ENCODE measurements at places on chromosomes 12 and 14.
A peak's percentile ranks its signal among the peaks of the same experiment; 100 is the strongest.

GRCh38 chr12:104643819-104644669 is 187.3 kb downstream of the CHST11 start:
- DNase-seq = no peak

- peak; percentile 24 for DNase-seq
These were observed 18.0 kb downstream of the MFAP5 start for GRCh38 chr12:8644345-8645248.

- DNase-seq = no peak
These were observed 17.3 kb upstream of the KRT86 start for GRCh38 chr12:52257074-52257551.

DNA sequence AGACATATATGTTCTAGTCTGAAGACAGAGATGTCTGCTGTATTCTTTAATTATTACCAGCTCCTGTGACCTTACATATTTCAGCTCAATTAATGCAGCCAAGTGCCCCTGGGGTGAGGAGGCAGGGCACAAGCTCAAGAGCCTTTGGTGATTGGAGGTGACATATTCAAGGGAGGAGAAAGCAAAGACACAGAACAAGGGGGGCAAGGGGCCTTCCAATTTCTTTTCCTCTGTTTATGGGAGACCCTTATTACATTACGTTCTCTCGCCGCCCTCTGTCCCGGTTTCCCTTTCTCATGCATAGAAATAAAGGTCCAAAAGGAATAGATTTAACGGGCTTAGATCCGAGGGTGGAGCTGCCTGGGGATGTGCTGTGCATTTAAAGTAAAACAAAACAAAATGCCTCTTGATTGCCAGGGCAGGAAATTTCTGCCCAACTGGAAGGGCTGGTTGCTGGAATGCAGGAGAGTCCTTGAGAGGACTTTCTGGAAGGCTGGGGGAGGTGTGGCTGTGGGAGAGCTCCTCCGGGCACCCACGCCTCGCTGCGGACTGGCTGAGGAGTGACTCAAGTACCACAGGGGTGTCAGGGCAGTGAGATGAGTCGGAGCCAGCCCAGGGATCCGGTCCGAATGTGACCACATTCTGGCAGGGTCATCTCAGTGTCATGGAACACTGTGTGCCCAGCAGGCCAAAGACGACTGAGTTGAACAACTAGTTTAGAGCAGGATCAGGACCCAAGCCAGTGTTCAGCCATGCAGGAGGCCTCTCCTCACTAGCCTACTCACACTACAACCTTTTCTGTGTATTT is 32.1 kb upstream of the GSG1 start:
- no peak for DNase-seq

GRCh38 chr14:36467332-36467731 is 52.7 kb downstream of the NKX2-1 start:
- no peak for DNase-seq

DNA sequence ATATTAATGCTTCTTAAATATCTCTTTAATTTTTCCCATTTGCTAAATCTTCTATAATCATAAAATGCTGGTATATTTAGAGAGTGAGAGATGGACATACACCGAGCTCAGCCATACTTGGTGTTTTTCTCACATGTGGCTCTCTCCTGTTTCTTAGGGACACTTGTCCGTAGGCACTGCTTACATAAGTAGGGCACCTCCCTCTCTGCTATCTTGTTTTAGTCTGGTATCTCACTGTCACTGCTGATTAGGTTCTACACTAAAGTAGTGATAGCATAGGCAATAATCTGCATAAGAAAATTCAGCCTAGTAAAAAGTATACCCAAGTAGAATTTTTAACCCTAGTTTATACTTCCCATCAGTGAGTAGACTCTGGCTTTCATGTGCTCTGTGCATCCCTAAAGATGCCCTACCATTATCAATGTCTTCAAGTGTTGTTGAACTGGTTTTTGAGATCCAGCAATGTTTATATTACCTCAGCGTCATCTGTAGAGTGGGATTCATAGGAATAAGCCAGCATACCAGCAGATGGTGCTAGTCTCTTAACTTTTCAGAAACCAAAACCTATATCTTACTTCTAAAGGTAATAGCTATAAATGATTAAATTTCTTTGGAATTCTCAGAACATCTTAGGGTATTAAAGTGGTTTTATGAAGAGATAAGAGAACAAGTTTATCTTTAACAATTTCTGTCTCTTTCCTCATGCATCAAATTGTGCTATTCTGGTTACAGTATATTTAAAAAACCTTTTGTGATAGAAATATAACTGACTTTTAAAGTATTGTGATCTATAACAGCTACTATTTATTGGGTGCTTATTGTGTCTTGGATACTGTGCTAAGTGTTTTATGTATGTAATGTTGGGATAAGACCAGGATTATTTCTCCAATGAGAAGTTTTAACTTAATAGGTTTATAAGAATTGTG is 32.9 kb downstream of the ARID2 start:
- DNase-seq = no peak

GRCh38 chr12:108337235-108338223 is 1.6 kb downstream of the CMKLR1 start:
- DNase-seq = peak; percentile 26

GRCh38 chr14:66380143-66380542 is 106.0 kb upstream of the CCDC196 start:
- no peak for DNase-seq

- no peak for DNase-seq
These were observed 13.0 kb downstream of the ZBTB39 start for GRCh38 chr12:56993346-56993745.

DNA sequence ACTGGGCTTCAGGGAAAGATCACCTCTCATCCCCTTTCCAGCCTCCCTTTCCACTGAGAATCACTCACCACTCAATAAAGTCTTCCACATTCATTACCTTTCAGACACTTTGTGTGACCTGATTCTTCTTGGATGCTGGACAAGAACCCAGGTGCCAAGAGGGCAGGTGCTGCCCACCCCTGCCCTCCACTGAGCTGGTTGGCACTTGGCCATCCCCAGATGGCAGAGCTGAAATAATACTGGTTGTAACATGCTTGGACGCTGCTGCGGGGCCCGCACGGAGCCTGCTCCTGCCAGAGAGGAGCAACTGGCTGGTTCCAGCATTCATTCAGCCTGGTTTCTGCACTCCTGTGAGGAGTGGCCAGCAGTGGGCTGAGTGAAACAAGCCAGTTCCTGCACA is 386.7 kb upstream of the CCDC196 start:
- no peak for DNase-seq

DNA sequence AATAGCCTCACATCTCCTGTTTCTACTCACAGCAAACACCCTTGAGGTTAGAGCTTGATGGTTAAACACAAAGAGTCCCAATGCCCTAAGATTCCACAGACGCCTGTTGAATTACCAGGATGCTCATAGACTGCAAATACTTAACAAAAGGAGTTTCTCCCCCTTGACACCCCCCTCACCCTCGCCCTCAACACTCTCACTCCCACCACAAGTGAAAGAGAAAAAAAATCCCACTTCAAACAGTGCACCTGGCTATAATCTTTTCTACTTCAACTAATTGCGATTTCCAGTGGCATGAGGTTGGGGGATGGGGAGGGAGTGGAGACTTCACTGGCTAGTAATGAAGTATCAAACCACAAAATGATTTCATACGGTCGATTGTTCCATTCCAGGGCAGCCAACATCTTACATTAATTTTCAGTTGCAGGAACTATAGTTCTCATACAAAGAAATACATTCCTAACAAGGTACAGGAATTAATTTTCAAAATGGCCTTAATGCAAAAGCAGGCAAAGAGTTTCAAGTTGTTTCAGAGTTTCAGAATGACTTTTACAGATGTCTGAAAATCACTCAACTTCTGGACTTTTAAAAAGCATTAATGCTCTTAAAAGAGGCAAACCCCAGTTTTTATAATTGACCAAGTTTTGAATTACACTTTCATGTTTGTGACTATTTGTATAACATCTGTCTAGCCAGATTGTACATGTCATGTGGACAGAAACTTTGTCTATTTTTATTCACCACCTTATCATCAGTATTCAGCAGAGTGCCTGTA is 390.7 kb downstream of the C12orf75 start:
- DNase-seq = no peak

DNA sequence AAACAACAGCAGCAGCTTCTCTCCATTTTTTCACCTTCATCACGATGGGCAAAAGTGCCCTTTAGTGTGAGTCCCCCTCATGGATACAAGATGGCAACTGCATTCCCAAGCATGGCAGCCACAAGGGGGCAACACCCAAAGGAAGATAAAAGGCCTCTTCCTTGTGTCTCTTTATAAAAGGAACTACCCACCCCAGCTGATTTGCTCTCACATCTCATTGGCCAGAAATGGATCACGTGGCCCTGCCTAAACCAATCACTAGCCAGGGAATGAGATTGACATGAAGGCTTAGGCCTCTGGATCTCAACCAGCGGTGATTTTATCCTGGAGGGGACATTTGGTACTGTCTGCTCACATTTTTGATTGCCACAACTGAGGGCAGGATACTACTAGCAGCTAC is 21.9 kb upstream of the IFT81 start:
- DNase-seq = peak; percentile 16

DNA sequence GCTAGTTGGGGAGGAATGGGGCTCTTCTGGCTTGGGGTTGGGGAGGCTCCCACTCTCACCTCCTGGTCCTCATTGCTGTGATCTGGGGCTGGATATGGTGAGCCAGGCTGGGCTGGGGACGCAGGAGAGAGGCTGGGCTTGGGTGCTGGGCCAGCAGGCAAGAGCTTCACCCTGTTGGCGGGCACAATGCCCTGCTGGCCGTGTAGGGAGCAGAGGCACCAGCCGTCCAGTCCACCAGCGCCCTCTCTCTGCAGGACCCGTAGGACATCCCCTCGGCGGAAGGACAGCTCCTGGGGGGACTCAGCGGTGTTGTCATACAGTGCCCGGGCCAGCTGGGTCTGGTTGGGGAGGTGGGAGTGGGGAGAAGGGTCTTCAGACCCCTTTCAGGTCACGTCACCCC is 4.5 kb downstream of the EFS start:
- DNase-seq = no peak

DNA sequence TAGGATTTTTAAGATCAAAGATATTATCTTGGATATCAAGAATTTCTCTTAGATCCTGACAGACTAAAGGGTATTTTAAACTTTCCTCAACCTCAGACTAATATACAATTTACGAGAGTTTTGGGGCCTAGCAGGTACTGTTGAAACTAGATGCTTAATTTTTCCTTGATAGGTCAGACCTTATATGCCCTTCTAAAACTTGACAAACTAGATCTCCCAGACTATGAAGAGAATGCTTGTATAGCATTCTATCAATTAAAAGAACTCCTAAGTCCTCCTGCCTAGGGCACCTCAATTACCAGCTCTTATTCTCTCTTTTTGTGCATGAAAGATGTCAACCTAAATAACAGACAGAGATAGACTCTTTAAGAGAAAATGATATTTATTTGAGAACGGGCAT is 60.4 kb upstream of the TRIM9 start:
- no peak for DNase-seq

DNA sequence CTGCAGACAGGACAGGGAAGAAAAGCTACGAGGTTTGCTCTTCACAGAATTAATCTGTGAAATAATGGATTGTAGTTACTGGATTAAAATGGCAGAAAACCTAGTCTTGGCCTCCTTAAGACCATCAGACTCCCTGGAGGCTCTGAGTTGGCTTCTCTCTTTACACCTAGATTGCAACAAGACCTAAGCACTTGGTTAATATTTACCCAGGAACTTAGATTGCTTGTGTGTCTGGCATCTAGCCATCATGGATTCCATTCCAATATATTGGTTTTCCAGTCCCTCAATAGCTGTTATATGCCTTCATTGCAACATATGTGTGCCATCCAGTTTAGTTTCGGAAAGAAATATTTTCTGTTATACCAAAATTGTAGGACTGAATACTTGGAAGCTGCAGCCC is 1.9 kb upstream of the GTF2A1 start:
- no peak for DNase-seq

GRCh38 chr12:50677858-50678257 is 86.0 kb upstream of the ATF1 start:
- DNase-seq = no peak

DNA sequence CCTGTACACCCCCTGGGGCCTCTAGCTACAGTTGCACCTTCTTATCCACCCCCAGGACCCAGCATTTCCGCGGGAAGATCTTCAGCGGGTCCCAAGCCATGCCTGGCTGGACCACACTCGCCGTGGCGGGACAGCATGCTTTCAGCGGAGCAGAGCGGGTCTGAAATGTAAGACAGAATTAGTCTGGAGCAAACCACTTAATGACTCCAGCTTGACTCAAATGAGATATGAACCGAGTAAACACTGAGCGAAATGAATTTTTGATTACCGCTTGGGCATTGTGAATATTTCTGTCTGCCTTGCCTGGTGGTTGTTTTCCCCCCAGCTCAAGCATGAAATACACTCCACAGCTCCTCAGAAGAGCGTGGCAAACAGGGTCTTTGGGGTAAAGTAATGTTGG is 60.8 kb downstream of the SLC24A4 start:
- no peak for DNase-seq

DNA sequence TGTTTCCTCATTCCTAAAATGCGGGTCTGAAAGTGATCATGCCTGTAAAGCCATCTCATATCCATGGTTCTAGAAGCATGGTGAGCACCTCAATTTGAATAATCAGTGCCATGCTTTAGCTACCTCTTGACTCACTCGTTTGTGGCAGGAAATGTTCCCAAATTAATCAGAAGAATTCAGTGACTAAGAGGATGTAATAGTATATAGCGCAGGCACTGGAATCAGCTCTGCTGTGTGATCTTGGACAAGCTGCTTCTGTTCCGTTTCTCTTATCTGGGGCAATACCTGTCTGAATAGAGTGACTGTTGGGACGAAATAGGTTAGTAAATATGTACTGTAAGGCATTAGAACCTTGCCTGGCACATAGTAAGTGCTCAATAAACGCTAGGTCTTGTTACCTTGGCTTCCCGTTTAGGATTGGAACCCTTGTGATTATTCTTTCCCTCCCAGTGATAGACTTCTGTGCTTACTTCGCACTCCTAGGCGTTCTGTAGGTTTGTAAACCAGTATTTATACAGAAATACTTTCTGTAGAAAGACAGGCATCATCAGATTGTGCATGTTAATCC is 820 bp upstream of the SMAGP start:
- DNase-seq = no peak

- no peak for DNase-seq
These were observed 483.9 kb downstream of the ZFP36L1 start for GRCh38 chr14:68308726-68309520.

GRCh38 chr12:8034802-8035201 is 2.3 kb downstream of the FOXJ2 start:
- no peak for DNase-seq

GRCh38 chr14:24908592-24909236 is 141.2 kb downstream of the STXBP6 start:
- DNase-seq = no peak

DNA sequence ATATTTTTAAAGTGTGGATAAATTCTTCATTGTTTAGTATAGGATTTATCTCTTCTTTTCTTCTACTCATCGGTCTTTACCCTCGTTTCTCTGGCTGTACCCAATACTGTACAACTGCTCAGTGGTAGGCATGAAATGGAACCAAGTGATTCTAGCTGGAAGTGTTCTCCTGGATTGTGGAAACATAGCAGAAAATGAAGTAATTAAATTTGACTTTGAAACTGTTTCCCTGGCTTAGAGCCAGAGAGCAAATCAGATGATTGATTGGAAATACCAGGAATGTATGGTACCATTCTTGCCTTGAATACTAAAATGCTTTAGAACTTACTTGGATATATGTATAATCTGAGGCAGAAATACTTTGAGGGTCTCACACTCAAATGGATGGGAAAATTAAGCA is 292.3 kb downstream of the ERC1 start:
- no peak for DNase-seq

GRCh38 chr12:82517027-82517426 is 158.7 kb downstream of the METTL25 start:
- no peak for DNase-seq

- DNase-seq = no peak
These were observed 183.0 kb downstream of the SLC15A5 start for GRCh38 chr12:16094437-16094836.

- no peak for DNase-seq
These were observed 13.8 kb upstream of the SLC38A2 start for GRCh38 chr12:46386360-46386867.

All from GM19239 (cell line).